ENCODE measurements at places on chromosomes 3 and 15.

GRCh38 chr15:72588096-72588495 is 66.4 kb upstream of the GOLGA6B start:
- no peak for DNase-seq

GRCh38 chr15:98501632-98502031 is 146.7 kb upstream of the IGF1R start:
- DNase-seq = no peak

GRCh38 chr3:60979461-60980341 is 271.6 kb downstream of the FHIT start:
- DNase-seq = no peak

DNA sequence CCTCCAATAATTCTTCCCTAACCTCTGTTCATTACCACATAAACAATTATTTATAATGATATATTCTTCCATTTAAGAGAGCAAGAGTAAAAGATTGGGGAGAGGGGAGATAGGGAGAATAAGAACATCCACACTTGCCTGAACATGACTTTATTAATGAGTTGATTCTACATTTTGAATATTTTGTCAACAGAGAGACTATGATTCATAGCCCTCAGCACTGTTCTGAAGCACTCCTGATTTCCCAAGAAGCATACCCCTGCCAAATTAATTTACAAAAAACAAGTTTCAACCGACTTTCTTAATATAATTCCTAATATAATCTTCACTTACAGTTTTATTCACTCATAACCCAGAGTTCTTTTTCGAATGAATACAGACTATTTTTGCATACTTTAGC is 828.8 kb downstream of the ROBO2 start:
- DNase-seq = no peak

- no peak for DNase-seq
Measured at GRCh38 chr15:38904298-38904697, 339.7 kb upstream of the RASGRP1 start.

DNA sequence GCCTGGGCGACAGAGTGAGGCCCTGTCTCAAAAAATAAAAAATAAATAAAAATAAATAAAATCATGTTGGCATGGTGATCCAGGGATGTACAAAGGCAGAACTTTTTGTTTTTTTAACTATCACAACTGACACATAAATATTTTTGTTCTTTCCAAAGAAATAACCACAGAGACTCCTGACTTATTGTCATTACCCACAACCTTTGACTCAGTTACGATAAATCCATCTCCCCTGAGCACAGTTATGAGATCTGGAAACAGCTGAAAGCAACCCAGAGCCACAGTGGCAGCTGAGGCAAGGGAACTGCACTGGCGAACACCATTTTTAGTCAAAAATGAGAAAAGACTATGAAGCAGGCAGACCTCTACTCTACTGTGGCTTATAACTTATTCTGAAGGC is 24.0 kb downstream of the OSBPL10 start:
- no peak for DNase-seq

DNA sequence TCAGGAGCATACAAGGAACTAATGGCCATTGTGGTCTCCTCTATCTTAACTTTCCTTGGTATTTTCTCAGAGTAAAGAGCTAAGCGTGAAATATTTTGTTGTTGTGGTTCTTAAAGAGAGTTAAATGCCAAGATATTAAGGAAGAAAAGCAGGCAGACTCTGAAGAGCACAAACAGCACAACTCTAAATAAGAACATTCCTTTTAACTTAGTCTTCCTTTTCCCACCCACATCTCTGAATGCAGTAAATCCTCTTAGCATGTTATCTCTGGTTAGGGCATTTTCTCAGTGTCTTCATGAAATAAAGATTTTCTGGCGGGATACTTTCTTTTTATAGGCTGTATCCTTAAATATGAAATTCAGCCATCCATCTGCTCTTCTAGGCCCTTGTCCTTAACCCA is 1.5 kb downstream of the GPR87 start:
- no peak for DNase-seq

GRCh38 chr3:72816862-72817355 is 31.3 kb downstream of the SHQ1 start:
- DNase-seq = no peak

DNA sequence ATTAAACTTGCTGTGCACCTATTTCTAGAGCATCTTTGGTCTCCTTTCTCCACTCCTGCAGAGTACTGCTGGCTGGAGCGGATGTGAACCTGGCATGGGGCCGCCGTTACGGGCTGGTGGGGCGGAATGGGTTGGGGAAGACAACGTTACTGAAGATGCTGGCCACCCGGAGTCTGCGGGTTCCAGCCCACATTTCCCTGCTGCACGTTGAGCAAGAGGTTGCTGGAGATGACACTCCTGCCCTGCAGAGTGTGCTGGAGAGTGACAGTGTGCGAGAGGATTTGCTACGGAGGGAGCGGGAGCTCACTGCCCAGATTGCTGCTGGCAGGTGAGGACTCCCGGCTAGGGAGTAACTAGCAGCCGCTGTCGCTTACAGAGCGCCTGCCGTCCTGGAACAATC is 2.1 kb downstream of the ABCF3 start:
- DNase-seq = no peak

- no peak for DNase-seq
Measured at GRCh38 chr3:183508821-183509220, 46.7 kb downstream of the KLHL6 start.

- DNase-seq = no peak
Measured at GRCh38 chr3:117184574-117184973, 475.0 kb downstream of the TUSC7 start.

DNA sequence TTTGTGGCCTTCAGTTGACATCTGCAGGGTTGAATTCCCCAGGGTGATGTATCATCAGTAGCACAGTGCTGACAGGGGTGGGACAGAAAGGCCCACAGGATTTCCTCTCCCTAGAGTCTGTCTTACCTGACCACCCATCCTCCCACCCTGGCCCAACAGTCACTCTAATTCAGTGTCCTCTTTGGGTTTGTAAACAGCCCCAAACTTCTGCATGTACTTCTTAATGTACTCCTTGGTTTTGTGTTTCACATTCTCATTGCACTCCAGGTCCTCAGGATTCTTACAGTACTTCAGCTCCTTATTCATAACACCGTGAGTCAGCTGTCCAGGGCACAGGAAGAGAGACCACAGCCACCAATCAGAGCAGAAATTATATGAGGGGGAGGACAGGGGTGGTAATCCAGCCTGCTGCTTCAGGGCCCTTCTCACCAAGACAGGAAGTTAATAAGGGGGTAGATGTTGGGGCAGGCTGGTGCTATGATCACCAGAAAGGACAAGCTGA is 37.5 kb downstream of the NBEAL2 start:
- no peak for DNase-seq

GRCh38 chr3:13709706-13710105 is 160.8 kb downstream of the FBLN2 start:
- DNase-seq = no peak

DNA sequence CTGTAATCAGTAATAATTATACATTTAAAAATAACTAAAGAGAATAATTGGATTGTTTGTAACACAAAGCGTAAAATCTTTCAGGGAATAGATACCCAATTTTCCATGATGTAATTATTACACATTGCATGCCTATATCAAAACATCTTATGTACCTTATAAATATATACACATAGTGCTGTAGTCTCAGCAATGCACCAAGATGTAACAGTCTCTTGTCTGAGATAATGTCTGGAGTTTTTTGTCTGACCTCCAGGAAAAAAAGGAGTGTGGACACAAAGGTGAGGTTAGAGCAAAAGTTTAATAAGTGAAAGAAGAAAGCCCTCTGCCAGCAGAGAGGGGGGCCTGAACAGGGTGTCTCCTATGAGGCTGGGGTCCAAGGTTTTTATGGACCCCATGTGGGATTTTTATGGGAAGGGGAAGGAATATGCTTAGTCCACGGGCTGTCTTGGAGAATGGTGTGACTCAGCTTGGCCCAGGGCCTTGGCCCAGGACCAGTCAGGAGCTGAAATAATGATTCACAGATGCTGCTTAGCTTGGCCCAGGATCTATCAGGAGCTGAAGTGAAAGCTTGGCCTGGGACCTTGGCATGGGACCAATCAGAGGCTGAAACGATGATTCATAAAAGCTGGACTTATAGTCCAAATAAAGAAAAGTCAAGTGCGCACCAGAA is 545.0 kb downstream of the ZPLD1 start:
- no peak for DNase-seq

DNA sequence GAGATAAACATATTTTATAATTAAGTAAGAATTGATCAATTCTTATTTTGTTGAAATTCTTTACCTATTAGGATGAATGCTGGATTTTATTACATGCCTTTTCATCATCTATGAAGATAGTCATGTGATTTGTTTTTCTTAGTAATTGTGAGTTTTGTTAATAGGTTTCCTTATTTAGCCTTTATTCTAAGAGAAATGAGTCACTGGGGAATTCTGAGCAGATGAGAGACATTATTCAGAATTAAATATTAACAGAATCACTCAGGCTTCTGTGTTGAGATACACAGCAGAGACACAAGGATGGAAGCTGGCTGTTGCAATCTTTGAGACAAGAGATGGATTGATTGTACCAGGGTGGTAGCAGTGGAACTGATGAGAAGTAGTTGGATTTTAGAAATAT is 7.4 kb upstream of the ANO10 start:
- DNase-seq = no peak

DNA sequence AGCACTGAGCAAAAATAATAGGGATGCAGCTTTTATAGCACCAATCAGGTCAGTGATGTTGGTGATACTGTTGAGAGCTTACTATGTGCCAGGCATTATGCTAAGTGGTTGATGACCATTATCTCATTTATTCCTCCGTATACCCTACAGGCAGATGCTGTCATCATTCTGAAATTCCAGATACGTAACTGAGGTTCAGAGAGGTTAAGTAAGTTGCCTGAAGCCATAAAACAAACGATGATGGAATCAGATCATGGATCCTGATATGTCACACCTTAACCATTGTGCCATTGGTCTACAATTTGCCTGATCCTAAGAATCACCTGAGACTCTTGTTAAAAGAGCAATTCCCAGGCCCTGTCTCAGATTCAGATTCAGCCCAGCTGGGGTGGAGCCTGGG is 49.5 kb downstream of the ST6GAL1 start:
- DNase-seq = no peak

DNA sequence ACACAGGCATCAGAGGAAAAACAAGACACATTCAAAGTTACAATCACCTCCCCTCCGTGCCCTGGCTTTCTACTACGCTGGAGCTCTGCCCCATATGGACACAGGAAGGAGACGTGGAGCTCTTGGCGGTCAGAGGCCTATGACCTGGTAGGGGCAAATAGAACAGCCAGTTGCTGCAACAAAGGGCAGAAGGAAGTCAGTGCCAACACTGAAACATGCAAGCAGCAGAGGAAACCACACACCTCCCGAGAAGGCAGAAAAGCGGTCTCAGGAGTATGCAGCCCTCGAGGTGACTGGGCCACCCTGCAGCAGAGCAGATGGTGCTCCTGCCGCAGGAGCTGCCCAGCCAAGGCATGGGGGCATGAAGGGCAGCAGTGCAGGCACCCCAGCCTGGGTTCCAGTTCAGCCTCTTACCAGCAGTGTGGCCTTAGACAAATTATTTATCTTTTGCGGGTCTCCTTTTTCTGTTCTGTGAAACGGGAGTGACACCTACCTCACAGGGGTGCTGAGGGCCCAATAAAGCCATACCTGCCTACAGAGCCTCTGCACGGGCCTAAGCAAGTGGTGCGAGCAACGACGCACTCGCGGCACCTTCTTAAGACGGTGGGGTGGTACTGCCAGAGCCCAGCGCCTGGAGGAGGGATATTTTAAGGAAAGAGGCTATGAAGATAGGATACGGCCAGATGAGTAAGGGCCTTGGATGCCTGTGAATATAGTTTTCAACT is 8.6 kb downstream of the ZXDC start:
- DNase-seq = no peak

DNA sequence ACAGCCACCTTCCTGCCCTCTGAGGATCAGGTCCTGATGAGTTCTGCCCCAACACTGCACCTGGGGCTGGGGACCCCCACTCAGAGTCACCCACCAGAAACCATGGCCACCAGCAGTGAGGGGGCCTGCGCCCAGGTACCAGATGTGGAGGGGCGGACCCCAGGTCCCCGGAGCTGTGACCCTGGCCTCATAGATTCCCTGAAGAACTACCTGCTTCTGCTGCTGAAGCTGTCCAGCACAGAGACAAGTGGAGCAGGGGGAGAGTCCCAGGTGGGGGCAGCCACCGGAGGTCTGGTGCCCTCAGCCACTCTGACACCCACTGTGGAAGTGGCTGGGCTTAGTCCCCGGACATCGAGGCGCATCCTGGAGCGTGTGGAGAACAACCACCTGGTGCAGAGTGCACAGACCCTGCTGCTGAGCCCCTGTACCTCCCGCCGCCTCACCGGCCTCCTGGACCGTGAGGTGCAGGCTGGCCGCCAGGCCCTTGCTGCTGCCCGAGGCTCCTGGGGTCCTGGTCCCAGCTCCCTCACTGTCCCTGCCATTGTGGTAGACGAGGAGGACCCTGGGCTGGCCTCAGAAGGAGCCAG is 27.0 kb upstream of the SLC28A1 start:
- no peak for DNase-seq

DNA sequence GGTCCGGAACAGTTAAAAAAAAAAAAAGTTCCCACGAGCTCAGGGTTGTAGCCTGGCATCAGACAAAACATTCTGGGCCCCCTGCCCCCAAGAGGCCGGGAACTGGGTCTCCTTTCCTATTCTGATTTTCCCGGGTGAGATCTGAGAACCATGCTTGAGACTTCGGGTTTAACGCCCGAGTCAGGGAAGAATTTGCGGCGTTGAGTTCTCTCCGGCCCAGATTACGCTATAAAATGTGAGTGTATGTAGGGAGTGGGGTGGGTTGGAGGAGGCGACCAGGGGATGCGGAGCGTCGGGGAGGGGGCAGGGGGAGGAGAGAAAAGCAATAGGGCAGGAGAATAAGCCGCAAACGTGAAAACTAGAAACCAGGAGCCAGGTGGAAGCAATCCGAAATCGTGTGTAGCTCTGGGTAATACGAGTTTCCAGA is 2.7 kb downstream of the ZIC1 start:
- DNase-seq = no peak

DNA sequence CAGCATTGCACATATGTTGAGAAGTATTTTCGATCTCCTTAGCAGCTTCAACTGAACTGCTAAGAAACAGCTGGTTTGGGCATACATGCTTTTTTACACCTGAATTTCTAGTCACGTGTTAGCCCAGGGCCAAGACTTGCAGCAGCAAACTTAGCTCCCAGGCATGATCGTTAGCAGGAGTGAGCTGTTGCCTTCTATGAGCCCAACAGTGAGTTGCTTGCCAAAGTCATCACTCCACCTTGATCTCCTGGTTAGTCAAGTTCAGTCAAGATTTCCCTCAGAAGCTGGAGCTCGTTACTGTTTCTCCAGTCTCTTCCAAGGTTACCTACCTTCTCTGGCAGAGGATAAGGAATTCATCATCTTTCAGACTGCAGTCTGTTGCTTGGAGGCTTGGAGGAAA is 100.4 kb upstream of the SEMA6D start:
- no peak for DNase-seq

GRCh38 chr3:45852828-45853227 is 10.9 kb upstream of the LZTFL1 start:
- no peak for DNase-seq

DNA sequence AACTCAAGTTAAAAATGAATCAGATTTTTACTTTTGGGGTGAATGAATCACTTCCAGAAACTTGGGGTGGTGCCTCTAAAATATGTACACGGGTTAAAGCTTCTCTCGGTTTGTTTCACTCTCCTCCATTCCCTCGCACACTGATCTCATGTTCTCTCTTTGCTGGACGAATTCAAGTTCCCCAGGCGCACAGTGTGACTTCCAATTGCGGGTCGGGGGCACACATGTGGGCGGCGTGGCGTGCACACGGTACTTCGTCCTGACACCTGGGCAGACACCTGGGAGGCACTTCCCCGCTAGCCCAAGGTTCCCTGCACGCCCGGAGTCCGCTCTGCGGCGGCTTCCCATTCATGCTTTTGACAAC is 692 bp downstream of the SCAANT1 start:
- DNase-seq = no peak
